ENCODE measurements at places on chromosomes 12 and 14. TPM values are rescaled to one million over a fixed set of nuclear protein-coding genes. Genes with fewer than 3 reads are reported as not detected.

GRCh38 chr14:60485057-60485597 lies 736 bp downstream of the C14orf39 start:
- no peaks in the 10 kb centered on the region for H3K27me3 ChIP-seq
- no peak overlapping the region for H3K27ac ChIP-seq
- H3K4me1 ChIP-seq: peaks cover 7% of the 10 kb centered on the region
- peak overlapping the region; percentile 63 for H3K4me3 ChIP-seq

DNA sequence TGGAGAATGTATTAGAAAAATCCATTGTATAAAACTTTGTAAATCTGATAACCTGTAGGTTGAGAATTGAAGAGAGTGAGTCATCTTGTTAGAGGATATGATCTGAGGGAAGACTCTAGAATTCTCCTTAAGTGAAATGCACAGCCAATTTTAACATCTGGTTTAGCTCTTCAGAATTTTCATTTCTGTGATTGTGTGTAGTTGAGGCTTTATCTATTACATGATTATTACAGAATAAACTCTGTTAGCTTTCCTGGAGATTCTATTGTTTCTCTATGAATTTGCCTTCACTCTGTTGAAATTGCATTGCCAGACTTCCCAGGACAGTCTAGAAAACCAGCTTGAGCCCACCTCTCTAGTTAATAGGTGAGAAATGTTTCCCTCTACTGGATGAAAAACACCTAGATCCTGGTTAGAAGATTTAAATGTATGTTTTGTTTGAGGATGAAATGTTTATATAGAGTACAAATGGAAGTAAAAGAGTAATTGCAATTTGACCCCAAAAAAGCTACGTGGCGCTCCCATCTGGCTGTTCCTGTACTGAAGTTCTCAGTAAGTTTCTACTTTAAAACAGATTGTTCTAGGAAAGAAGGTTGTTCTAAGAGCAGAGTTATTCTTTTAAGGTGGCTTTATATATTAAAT lies 2.9 kb downstream of the NUDT4 start:
- peak overlapping the region; percentile 98 for H3K4me3 ChIP-seq
- peaks cover 32% of the 10 kb centered on the region for H3K4me1 ChIP-seq
- H3K36me3 ChIP-seq: no peaks in the 10 kb centered on the region
- peak overlapping the region; percentile 98 for H3K27ac ChIP-seq

- no peak overlapping the region for H3K27ac ChIP-seq
- H3K4me3 ChIP-seq: no peak overlapping the region
- peaks cover 6% of the 10 kb centered on the region for H3K4me1 ChIP-seq
- H3K36me3 ChIP-seq: no peaks in the 10 kb centered on the region
Measured at GRCh38 chr12:102023343-102023930, 38.4 kb downstream of the WASHC3 start.

PRR4 gene
- not detected for total RNA-seq
